Right kidney (tissue), 9 donors: ENCODE measurements at places on chromosomes 16 and 17.

- no peak for DNase-seq
Observed at GRCh38 chr17:36069136-36069535, 5.1 kb downstream of the CCL18 start.

- no peak for DNase-seq
Observed at GRCh38 chr17:36205637-36206485, 5.0 kb upstream of the CCL4L2 start.

GRCh38 chr17:8421571-8421970 lies 14.1 kb upstream of the NDEL1 start:
- no peak for DNase-seq

- peak; percentile 28 for DNase-seq
Observed at GRCh38 chr17:17445925-17446665, 30.7 kb upstream of the MED9 start.

GRCh38 chr17:77343031-77343800 lies 202.4 kb downstream of the SEC14L1 start:
- DNase-seq: no peak

- DNase-seq: no peak
Observed at GRCh38 chr17:38577244-38577643, 28.5 kb downstream of the SRCIN1 start.

DNA sequence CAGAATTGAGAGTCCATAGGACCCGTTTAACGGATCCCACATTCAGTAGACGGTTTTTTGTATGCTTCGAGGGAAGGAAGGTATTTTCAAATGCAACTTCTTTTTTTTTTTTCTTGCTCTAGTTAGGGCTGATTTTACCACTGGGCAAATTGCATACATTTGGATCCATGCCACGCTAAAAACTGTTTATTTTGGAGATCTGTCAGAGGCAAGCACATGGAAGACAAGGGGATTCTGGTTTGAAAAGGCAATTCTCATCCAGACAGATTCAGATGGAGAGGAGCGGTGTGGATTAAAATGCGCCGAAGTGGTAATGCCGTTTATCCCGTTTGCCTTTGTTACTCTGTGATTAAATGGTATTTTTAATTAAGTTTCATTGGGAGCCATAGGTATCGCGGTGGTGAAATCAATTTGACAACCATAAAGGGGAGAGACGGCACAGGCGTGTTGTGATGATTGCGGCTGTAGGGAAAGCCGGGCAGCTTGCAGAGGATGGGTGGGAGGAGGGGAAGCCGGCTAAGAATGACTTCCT lies 170.4 kb downstream of the IRX3 start:
- DNase-seq: no peak

DNA sequence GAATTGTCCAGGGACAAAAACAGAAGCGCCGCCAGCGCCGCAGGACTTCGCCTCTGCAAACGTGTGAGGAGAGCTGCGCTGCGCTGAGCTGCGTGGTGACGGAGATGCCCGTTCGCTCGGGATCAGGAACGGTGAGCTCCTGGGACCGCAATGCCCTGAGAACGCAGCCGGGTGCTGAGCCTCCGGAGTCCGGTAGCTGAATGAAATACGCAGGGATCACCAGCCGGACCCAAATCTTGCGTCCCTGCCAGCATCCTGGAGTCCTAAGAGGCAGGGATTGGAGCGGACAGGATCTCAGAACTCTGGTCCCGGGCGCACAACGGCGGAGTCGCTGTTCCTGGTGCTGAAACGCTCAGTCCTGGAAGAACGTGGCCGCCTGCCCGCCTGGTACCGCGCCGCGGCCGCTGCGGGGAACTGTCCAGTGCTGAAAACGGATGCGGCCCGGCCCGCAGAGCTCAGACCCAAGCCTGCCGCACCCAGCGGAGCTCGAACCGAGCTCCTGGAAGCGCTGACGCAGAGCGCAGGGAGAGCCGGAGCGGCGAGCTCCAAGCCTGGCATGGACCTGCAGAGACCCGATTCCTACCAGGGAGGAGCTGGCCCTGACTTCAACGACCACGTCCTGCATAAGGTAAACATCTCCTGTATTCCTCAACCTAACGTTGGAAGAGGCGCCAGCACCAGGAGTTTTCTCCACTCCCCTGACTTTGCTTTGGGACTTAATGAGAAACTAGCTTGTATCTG lies 41.5 kb downstream of the CD300LF start:
- DNase-seq: peak; percentile 79

GRCh38 chr16:9286930-9287329 lies 195.5 kb downstream of the HAPSTR1 start:
- DNase-seq: no peak
